ENCODE measurements at places on chromosomes 4 and X.

DNA sequence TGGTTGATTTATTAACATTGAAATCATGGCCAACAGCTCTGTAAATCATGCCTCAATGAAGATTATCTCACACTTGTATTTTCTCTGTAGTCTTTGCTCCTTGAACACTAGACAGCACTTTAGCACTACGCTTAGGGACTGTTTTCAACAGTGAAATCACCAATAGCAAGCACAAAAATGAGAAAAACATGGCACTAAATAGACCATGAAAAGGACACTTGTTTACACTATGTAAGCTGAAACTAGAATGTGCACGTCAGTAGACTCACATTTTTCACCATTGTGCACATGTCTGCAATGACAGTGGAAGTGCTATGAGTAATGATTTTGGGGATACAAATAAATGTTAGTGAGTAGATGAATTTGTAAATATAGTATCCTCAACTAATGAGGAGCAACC lies 3.1 kb downstream of the BMP2K start:
- DNase-seq = no peak

- DNase-seq = peak; percentile 16
These were observed 12.2 kb downstream of the EPHA5 start for GRCh38 chr4:65658117-65658516.

DNA sequence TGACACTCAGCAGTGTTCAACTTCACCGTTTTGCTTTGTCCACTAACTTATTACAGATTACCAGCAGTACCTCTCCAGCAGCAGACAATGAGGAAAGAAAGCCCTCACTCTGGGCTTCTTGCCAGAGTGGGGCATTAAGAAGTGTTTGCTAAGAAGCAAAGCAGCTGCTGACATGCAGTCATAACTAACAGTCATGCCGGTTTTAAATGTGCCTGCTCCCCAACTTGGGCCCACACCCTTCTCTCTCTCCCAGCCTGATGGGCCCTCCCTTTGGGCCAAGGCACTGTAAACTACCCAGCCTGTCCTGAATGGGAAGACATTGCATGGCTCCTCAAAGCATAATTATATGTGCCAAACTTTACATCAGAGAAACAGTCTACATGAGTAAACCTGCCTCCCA lies 54.6 kb upstream of the HHIP start:
- peak; percentile 36 for DNase-seq

DNA sequence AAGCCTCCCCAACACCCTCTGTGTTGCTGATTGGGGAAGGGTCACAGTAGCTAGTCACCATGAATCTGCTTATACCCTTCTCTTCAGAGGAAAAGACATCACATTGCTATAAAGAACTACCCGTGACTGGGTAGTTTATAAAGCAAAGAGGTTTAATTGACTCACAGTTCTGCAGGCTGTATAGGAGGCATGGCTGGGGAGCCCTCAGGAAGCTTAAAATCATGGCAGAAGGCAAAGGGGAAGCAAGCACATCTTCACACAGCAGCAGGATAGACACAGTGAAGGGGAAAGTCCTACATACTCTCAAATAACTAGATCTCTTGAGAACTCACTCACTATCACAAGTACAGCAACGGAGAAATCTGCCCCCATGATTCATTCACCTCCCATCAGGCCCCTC lies 229.4 kb upstream of the FTHL17 start:
- no peak for DNase-seq

- DNase-seq = no peak
These were observed 19.0 kb upstream of the USO1 start for GRCh38 chr4:75705198-75705977.

GRCh38 chr4:107391630-107392028 lies 328.4 kb downstream of the PAPSS1 start:
- DNase-seq = no peak

GRCh38 chr4:46839128-46839527 lies 69.9 kb downstream of the COX7B2 start:
- DNase-seq = no peak

GRCh38 chrX:69299285-69299684 lies 134.0 kb upstream of the PJA1 start:
- DNase-seq = no peak

GRCh38 chrX:22392133-22392948 lies 119.6 kb downstream of the CBLL2 start:
- no peak for DNase-seq

DNA sequence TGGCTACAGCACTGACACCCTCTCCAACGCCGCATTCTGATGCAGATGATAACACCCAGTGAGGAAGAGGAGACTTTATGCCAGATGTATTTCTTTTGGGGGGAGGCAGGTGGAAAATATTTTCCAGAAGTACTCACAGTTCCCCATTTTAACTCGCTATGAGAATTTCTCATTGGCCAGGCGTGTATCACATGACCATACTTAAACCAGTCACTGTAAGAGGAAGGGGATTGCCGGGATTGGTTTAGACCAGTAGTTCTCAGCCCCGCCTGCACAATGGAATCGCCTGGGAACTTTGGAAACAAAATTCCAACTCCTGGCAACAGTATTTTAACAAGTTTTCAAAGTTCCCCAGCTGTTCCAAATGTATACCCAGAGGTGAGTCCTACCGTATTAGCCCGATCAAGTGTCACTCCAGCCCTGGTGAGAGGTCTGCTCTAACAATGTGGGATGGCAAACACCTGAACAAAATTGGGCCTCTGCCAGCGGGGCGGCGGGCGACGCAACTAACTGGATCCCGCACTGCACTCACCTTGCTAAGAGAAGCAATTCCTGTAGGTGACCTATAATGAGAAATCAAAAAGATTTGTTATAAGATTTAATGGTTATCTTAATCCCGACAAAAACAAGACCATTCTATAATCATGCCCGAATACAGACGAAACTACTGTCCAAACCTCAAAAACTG lies 2.9 kb upstream of the MSL3 start:
- DNase-seq = no peak

DNA sequence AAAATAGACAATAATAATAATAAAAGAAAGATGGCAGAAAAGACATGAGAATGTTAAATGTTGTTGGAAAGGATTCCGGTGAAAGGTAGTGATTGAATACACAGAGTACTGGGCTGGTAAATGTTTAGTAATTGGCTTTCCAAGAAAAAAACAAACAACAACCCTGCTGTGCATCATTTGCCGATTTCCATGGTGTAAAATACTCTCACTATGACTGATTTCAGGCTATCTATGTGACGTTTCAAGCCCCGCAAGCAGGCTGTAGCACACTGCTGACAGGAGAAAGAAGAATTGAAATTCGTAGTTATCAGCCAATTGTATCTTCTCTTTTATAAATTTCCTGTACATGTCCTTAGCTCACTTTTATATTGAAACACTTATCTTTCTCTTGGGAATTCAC lies 13.6 kb upstream of the SEPTIN6 start:
- no peak for DNase-seq

DNA sequence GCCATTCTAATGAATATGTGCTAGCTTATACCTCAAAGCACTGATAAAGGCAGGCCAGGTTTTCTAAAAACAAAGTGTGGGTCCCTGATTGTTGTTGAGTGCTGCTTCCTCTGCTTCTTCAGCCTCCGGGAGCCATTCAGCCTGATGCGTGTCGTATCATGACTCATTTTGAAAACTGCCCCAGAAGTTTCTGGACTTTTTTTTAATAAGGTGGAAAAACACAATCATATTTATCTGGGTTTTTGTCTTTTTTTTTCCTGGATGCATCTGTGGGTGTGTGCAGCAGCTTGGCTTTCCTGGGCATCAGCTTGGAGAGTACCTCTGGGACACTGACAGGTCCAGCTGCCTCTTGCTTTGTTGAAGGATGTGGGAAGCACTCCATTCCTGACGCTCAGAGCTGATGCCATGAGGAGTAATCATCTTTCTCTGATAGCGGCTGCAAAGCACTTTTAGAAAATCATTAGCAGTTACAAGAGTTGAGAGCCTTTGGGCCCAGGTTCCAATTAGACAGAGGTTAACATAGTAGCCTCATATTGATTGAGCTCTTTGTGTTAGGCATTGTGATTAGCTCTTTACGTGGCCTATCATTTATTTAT lies 66.9 kb downstream of the PARM1 start:
- DNase-seq = no peak

GRCh38 chr4:84031401-84031800 lies 467.7 kb downstream of the NKX6-1 start:
- no peak for DNase-seq

GRCh38 chr4:187840814-187841213 lies 154.8 kb upstream of the ZFP42 start:
- DNase-seq = no peak

GRCh38 chr4:99027304-99027703 lies 31.8 kb downstream of the METAP1 start:
- DNase-seq = no peak

- DNase-seq = no peak
These were observed 114.9 kb downstream of the ZNF827 start for GRCh38 chr4:145823743-145824142.

DNA sequence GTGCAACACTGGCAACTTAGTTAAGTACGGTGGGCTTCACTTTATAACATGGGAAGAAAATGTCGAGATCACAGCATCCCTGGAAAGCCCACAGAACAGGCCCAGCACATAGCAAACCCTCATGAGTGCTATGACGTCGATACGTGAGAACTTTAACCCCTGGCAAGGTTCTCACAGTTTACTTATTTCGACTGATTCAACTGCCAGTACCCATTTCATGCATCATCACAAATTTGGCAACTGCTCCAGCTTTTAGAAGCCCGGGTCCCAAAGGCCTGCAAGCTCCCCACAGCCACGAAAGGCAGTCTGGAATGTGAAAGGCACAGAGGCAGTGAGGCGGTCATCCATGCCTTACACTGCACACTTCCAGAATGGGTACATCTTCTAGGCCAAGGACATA lies 41.2 kb downstream of the RELL1 start:
- DNase-seq = no peak

DNA sequence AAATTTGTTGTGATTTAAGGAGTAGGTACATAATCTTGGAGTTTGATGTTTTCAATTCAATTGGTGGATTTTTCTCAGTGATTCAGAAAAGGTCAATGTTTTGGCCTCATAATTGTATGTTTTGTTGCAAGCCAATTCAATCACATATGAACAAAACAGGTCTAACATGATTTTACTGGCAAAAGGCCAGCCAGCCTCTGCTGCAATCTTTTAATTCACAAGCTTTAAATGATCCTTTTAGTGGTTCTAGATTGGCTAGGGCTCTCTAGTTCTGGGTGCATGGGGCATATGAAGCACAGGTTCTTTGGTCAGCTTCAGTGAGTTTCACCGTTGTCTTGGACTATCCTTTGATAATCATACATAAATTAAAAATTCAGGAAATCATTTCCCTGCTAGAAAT lies 19.2 kb upstream of the SLC6A14 start:
- no peak for DNase-seq

DNA sequence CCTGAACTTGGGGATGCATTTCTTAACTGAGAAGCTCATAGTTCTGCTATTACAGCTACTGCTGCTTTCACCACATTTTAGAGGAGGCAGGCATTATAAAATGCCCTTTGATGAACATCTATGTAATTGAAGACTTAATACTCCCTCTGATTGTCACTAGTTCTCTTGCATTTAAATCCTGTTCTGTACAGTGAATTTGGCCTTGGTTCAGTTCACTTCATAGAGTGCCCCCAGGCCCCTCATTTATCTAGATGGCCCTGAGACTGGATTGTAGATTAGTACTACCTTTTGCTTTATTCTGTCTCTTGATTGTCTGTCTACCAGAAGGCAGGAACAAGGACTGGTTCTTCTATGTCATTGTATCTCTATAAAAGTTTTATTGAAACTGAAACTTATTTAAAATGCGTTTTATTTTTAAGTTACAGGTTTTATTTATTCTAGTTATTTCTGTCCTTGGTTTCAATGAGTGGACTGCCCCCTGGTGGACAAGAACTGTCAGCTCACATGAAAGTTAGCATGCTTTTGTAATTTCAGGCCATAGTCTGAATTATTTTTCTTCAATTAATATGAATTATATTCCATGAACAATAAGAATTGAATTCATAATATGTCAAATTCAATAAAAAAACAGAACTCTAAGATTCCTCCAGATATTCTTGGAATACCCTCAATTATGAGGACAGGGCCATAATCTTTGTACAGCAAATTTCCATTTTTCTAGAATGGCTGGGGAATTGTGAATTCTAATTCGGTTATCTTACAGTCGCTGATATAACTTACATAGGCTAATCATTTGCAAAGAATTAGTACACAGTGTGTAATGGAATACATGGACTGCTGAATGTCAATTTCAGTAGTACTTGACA lies 47.2 kb upstream of the TMEM33 start:
- no peak for DNase-seq

DNA sequence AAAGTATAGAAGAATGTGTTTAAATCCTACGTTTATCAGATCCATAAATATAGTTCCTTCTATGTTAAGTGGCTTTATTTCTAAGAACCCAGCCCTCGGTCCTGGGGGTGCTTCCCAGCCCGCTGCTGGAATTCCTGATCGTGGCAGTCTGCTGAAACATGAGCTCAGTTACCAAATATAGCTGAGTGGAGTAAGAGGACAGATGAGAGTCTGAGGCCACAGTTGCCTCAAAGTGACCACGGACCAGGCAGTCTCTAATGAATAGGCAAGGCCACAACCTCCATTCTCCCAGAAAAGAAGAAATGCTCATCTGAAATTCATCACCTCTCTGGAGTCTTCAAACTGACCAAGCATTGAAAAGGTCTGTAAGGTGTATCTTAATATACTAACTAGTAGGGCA lies at the start of gene PALLD:
Gene PALLD, plus strand, starts transcription at position 219 of the 400 bp plus-strand sequence.
- peak; percentile 47 for DNase-seq

GRCh38 chr4:104494822-104495559 lies at the start of gene CXXC4:
Gene CXXC4, minus strand, starts transcription at chr4:104494894. Its CDS starts 3,092 bp downstream, at chr4:104491802.
- DNase-seq = peak; percentile 69

- no peak for DNase-seq
These were observed 41.8 kb downstream of the RPS6KA3 start for GRCh38 chrX:20224814-20225487.

GRCh38 chr4:1179089-1179441 lies 6.7 kb upstream of the SPON2 start:
- no peak for DNase-seq

- no peak for DNase-seq
These were observed 37.8 kb downstream of the SNX25 start for GRCh38 chr4:185247151-185247550.

DNA sequence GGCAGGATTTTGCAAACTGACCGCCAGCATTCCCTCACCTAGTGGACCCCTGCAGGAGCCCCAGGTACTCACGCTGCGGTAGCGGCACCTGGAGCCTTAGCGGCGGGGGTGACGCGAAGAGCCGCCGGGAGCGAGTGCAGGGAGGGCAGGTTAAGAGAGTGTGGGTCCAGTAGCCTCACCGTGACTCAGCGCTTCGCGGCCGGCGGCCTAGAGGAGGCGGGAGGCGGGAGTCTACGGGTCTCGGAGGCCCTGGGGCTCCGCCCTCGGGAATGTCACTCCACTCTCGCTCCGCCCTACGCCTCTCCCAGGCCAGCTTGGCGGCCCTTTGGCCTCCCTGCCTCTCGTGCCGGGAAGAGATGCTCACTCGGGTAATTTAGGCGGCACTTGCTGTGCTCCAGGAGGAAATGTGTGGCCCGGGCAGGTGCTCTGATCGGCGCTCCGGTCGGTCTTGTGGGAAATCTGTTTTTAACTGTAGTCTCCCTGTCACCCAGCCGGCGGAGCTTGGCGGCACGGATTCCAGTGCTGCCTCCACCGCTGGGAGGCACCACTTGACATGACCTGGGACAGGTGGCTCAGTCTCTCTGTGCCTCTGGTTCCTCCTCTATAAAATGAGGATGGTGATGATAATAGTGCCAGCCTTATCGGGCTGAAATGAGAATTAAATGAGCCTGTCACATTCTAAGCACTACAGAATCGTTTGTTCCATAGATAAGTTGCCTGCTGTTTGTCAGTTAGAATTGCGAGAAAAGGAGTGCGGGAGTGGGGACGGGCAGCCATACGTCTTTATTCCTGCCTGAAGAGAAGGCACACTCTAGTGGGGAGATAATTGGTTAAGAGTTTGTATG lies at the start of gene PIR:
Gene PIR, minus strand, starts transcription at position 216 of the 845 bp plus-strand sequence. CDS start 2,076 bp downstream, outside the sequence.
- DNase-seq = peak; percentile 91

GRCh38 chr4:27635936-27636913 lies 775.6 kb downstream of the STIM2 start:
- DNase-seq = no peak

All from lower lobe of right lung (tissue), 2 donors.